ENCODE measurements at places on chromosomes 7 and 10.
A peak's percentile ranks its signal among the peaks of the same experiment; 100 is the strongest.

- H3K27me3 ChIP-seq, result no peaks in the 10 kb centered on the region
- no peaks in the 10 kb centered on the region for H3K4me1 ChIP-seq
- H3K27ac ChIP-seq, result no peak overlapping the region
Measured at GRCh38 chr10:48494073-48494472, 110.8 kb downstream of the ARHGAP22 start.

- no peak overlapping the region for H3K27ac ChIP-seq
- no peak overlapping the region for H3K4me3 ChIP-seq
- H3K27me3 ChIP-seq, result no peaks in the 10 kb centered on the region
- DNase-seq, result no peak
- no peaks in the 10 kb centered on the region for H3K36me3 ChIP-seq
Measured at GRCh38 chr7:110650328-110650727, 440.6 kb upstream of the LRRN3 start.

GRCh38 chr7:16652888-16653287, 6.9 kb downstream of the BZW2 start:
- peaks cover 9% of the 10 kb centered on the region for H3K4me1 ChIP-seq
- no peak for DNase-seq
- H3K4me3 ChIP-seq, result no peak overlapping the region
- no peaks in the 10 kb centered on the region for H3K27me3 ChIP-seq
- H3K36me3 ChIP-seq, result no peaks in the 10 kb centered on the region

DNA sequence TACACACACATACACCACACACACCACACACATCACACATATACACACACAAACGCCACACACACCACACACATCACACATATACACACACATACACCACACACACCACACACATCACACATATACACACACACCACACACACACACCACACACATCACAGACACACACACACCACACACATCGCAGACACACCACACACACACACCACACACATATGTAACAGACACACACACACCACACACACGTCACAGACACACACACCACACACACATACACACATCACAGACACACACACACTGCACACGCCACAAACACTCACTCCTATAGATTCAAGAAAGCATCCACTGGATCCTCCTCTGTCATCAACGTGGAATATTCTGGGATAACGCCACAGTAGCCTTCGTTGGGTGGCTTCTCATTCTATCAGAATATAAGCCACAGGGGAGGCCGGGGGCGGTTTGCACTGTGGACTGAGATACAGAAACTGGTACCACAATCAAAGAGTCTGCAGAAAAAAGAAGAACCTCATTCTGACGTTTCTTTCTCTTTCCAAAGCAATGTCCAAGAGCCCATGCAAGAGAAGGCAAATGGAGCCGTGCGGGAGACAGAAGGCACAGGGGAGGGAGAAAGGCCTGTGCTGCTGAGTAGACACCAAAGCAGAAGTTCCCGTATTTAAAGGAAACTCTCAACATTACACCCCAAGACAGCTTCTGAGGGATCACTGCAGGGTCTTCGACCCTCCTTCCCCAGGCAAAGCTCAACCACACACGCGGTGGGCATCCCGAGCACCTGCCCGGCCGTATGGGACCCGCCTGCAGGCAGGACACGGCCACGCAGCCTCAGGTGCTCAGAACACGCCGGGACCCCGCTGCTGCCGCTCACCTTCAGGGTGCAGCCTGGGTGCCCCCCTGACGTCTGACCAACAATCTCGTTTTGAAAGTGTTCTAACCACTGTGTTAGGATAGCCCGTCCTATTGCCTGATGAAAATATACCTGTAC, 321.2 kb downstream of the DNAJB6 start:
- H3K36me3 ChIP-seq, result no peaks in the 10 kb centered on the region
- no peak overlapping the region for H3K4me3 ChIP-seq
- no peak overlapping the region for H3K27ac ChIP-seq
- no peaks in the 10 kb centered on the region for H3K27me3 ChIP-seq
- H3K4me1 ChIP-seq, result no peaks in the 10 kb centered on the region

DNA sequence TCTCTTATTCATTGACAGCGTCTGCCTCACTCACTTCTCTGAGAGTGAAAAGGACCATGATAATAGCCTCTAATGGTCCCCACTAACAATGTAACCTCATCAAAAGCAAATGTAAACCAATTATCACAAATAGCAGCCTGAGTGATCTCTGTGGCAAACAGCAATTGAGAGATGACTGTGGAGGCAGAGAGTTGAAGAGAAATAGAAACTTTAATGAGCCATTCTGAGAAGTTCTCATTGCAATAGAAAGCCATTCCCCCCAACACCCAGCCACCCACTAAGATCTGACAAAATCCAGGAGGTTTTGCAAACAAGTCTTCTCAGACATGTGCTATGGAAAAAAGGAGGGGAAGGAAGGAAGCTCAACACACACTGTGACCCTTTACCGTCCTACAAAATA, 44.2 kb upstream of the RNF148 start:
- H3K27me3 ChIP-seq, result no peaks in the 10 kb centered on the region
- no peaks in the 10 kb centered on the region for H3K36me3 ChIP-seq
- H3K27ac ChIP-seq, result no peak overlapping the region
- H3K4me1 ChIP-seq, result no peaks in the 10 kb centered on the region
- no peak overlapping the region for H3K4me3 ChIP-seq
- DNase-seq, result no peak

- H3K27me3 ChIP-seq, result no peaks in the 10 kb centered on the region
- no peak for DNase-seq
- H3K27ac ChIP-seq, result no peak overlapping the region
- H3K4me1 ChIP-seq, result no peaks in the 10 kb centered on the region
- H3K4me3 ChIP-seq, result no peak overlapping the region
Measured at GRCh38 chr7:32802305-32802910, 89.2 kb downstream of the KBTBD2 start.

DNA sequence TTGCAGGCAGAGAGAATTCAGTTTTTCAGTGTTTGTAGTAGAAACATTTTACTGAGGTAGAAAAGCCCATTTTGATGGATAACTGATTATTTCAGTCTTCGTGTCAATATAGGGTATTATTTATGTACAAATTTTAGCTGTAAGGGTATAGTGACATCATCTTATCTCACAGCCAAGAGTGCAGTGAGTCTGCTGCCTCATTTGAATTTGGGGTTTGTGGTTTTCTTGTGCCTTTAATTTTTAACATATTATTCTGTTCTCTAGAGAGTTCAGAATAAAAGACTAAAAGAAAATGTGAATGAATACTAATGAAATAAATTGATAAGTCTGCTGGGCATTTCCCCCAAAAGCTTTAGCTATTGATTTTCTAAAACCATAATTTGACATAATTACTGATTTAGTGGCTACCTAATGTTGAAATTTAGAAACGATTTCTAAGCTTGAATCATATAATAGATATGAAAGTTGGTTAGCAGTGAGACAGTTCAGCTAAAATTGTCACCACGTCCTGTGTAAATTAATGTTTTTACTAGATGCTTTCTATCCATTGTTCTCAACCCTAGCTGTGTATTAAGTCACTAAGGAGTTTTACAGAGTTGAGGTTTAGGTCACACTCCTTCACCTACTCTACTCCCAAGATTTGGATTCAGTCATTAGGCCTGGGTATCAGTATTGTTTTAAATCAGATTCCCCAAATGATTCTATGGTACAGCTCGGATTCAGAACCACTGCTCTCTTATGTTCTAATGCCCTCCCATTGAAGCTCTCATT, 37.3 kb downstream of the ACADSB start:
- no peaks in the 10 kb centered on the region for H3K27me3 ChIP-seq
- DNase-seq, result no peak
- no peaks in the 10 kb centered on the region for H3K36me3 ChIP-seq
- no peaks in the 10 kb centered on the region for H3K4me1 ChIP-seq

GRCh38 chr7:37916017-37916672, 472 bp downstream of the SFRP4 start:
- peak overlapping the region; percentile 61 for H3K4me3 ChIP-seq
- H3K27ac ChIP-seq, result peak overlapping the region; percentile 28
- no peaks in the 10 kb centered on the region for H3K27me3 ChIP-seq

GRCh38 chr7:24825931-24826661, 68.8 kb upstream of the GSDME start:
- H3K36me3 ChIP-seq, result no peaks in the 10 kb centered on the region

DNA sequence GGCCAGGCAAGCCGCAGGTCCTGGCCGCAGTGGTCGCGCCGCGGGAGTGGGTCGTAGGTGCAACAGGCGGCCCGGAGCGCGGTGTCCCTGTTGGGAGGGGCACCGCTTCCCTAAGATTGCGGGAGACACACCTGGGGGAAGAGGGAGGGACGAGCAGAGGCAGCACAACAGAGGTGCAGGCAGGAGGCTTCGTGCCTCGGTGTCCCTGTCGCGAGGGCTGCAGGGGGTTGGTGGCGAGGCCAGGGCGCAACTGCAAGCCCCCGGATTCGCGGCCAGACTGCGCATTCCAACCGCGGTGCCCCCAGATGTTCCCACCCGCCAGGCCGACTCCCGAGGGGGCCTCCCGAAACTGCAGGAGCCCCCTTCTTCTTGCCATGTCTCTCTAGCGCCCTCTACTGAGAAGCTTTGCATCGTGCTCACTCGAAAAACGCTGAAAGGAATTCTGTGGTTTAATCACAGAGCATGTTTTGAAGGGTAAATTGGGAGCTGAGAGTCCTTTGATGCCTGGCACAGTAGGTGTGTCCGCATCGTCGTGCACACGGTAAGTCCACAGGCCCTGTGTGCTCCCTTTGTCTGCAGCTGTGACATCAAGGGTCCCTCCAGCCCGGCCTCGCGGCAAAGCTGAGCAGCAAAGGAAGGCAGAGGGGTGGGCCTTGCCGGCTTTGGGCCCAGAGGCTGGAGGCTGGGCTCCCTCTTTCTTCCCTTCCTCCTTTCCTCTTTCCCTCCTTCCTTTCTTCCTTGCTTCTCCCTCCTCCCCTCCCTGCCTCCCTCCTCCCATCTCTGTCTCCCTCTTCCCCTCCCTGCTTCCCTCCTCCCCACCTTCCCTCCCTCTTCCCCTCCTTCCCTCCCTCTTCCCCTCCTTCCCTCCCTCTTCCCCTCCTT, 6.2 kb upstream of the MBL2 start:
- DNase-seq, result no peak
- H3K27ac ChIP-seq, result no peak overlapping the region
- no peaks in the 10 kb centered on the region for H3K36me3 ChIP-seq
- no peak overlapping the region for H3K4me3 ChIP-seq
- no peaks in the 10 kb centered on the region for H3K27me3 ChIP-seq

GRCh38 chr10:43257347-43258210, 9.3 kb downstream of the RASGEF1A start:
- no peak overlapping the region for H3K27ac ChIP-seq
- DNase-seq, result no peak
- no peaks in the 10 kb centered on the region for H3K27me3 ChIP-seq
- H3K4me3 ChIP-seq, result no peak overlapping the region

GRCh38 chr7:158754746-158755444, 50.3 kb upstream of the NCAPG2 start:
- H3K27me3 ChIP-seq, result no peaks in the 10 kb centered on the region
- H3K27ac ChIP-seq, result no peak overlapping the region
- DNase-seq, result no peak
- H3K4me3 ChIP-seq, result no peak overlapping the region
- H3K36me3 ChIP-seq, result peaks cover 12% of the 10 kb centered on the region

GRCh38 chr10:90180886-90181691, 479.7 kb downstream of the KIF20B start:
- H3K4me3 ChIP-seq, result no peak overlapping the region
- no peaks in the 10 kb centered on the region for H3K36me3 ChIP-seq
- H3K27ac ChIP-seq, result no peak overlapping the region
- H3K27me3 ChIP-seq, result no peaks in the 10 kb centered on the region
- no peak for DNase-seq

DNA sequence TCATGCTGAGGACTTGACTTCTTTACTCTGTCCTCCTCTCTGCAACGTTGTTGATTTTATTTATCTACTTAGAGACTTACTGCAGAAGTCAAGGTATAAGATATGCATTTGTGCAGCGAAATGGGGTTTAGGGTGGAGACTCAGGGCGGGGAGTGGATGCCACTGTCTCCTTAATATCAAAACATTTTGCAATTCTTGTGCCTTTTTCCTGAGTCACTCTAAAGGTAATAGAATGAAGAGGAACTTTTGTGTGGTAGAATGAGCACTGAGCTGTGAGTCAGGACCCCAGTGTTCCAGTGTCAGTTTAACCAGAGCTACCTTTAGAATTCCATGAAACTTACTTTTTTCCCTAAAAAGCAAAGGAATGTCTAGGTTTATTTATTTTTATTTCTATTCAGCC, 78.2 kb downstream of the VTI1A start:
- no peak overlapping the region for H3K4me3 ChIP-seq
- no peaks in the 10 kb centered on the region for H3K27me3 ChIP-seq
- no peak for DNase-seq
- no peak overlapping the region for H3K27ac ChIP-seq
- no peaks in the 10 kb centered on the region for H3K36me3 ChIP-seq

DNA sequence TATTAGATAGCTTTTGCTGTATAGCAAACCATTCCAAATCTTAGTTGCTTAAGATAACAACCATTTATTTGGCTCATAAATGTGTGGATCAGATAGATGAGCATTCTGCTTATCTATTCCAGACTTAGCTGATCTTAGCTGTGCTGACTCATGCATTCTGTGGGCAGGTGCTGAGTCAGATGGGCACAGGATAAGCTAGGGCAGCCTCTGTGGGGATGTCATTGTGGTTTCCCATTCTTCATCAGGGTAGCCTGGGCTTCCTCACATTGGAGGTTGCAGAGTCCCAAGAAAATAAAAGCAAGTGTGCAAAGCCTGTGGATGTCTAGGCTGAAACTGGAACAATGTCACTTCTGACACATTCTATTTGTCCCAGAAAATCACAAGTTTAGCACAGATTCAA, 917.0 kb downstream of the TYW1 start:
- no peaks in the 10 kb centered on the region for H3K36me3 ChIP-seq
- no peak for DNase-seq
- no peaks in the 10 kb centered on the region for H3K4me1 ChIP-seq
- H3K27me3 ChIP-seq, result no peaks in the 10 kb centered on the region
- H3K4me3 ChIP-seq, result no peak overlapping the region

DNA sequence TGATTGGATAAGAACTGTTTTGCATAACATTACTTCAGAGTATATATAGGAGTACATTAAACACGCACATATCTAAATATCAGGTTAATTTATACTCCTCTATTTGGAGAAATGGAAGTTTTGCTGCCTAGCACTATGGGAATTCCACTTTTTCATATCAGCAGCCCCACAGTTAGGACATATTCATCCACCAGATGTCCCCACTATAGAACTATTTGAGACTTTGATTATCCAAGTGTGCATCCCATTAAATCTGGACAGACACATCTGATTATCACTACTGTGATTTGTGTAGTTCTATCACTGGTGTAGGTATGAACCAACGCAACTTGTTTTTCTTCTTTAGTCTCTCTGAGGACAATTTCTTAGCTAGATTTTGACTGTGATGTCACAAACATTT, 345.7 kb downstream of the THSD7A start:
- H3K27me3 ChIP-seq, result no peaks in the 10 kb centered on the region
- no peak overlapping the region for H3K4me3 ChIP-seq
- no peak overlapping the region for H3K27ac ChIP-seq
- no peak for DNase-seq
- no peaks in the 10 kb centered on the region for H3K4me1 ChIP-seq
- H3K36me3 ChIP-seq, result no peaks in the 10 kb centered on the region

GRCh38 chr10:2933519-2933918, 133.8 kb upstream of the PFKP start:
- H3K4me1 ChIP-seq, result no peaks in the 10 kb centered on the region
- no peaks in the 10 kb centered on the region for H3K36me3 ChIP-seq
- peaks cover 6% of the 10 kb centered on the region for H3K27me3 ChIP-seq
- no peak overlapping the region for H3K27ac ChIP-seq
- no peak for DNase-seq
- H3K4me3 ChIP-seq, result no peak overlapping the region

All from pancreas (tissue), 10 donors.